ENCODE measurements at places on chromosomes 1 and 21.

DNA sequence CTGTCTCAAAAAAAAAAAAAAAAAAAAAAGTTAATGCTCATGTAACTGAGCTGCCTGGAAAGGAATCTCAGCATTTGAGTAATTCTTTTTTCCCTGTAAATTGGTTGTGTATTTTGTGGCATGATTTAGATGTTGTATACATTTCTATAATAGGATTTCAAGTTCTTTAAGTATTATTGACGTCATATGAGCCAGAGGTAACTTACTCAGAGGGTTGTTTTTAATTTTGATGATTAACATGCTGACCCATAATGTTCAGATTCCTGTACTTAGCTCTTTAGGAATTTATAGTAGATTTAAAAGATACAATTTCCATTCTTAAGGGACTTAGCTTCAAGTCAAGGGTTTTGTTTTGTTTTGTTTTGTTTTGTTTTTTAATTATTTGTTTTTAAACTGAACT lies 120.4 kb downstream of the CACHD1 start:
- no peak for DNase-seq

- peak; percentile 58 for DNase-seq
Measured at GRCh38 chr1:156677616-156678596, 699 bp upstream of the NES start.

DNA sequence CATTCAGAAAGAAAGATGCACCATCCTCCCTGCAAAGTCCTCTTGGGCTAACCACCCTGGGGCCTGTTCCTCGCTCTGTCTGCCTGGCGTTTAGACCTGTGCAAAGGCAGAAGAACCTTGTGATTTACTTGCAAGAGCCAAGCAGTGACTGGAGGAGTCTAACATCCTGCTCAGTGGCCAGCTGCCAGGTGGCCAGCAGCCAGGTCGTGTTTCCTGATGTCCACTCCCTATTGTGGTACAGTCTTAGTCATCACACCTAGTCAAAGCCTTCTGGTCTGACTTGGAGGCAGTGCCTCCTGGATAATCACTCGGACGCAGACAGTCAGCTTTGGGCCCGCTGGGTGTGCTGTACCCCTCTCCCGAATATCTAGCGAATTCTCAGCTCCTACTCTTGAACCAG lies 118.1 kb downstream of the PGBD5 start:
- DNase-seq: no peak

- DNase-seq: no peak
Measured at GRCh38 chr1:180247580-180247979, 17.5 kb downstream of the LHX4 start.

- peak; percentile 35 for DNase-seq
Measured at GRCh38 chr1:107140703-107141490, at the start of gene NTNG1. TSS of gene NTNG1 (plus strand) at chr1:107141039.

DNA sequence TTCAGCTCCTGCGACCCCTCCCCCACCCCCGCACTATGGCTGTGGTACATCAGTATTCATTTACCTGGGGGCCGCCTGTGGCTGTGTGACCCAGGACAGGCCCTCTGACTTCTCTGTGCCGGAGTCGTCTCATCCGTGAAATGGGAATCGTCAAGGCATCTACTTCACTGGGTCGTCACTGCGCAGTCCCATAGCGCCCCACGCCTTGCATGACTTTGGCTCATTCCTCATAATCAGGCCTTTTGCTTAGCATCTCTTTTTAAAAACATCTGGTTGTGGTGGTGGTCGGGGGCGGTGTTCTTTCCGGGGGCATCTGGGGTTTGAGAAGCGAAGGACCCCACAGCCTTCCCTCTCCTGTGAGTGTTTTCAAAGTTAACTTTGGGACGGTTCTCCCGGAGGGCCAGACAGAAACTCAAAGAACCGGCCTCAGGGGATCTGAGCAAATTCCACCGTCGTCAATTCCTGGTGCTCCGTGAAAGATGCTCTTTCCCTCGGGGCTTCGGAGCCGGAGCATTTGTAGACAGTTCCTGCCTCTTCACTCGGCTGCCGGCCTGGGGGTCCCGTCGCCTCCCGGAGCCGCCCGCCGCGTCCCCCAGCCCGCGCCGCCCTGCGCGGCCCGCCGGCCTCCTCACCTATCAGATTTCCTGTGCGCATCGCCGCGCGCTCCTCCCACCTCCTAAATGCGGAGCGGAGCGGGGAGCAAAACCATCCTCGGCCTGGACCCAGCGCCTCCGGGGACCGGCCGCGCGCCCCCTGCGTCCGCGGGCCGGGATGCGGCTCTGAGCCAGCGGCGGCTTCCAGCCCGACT lies at the start of gene B3GALT5:
B3GALT5 (plus strand) TSS at position 708 of the 808 bp plus-strand sequence. CDS start 47,620 bp downstream, outside the sequence.
- peak; percentile 32 for DNase-seq

GRCh38 chr1:3886106-3886670 lies 13.9 kb downstream of the C1orf174 start:
- no peak for DNase-seq

DNA sequence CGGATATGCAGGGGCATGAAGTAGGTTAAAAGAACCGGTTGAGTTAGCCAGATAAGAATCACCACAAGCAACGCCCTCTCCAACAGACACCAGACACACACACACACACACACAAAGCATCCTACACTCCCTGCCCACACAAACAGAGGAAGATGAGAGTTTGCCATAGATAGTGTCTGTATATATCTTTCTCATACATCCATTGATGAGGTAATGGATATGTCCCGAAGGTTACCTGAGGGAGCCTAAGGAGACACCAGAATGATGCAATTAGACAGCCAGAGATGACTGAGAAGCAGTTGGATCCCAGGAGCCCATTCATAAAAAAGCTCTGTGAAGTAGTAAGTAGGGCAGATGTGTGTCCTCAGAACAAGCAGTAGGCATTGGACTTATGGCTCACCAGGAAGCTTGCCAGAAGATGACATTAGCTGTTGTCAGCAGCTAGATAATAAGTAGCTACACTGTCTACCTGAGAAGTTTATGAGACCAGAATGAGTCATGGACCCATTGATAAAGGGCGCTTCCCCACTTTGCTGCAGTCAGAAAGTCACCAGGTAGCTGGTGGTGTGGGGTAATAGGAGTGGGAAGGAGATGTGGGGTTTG lies 247.0 kb downstream of the KCNT2 start:
- DNase-seq: no peak

DNA sequence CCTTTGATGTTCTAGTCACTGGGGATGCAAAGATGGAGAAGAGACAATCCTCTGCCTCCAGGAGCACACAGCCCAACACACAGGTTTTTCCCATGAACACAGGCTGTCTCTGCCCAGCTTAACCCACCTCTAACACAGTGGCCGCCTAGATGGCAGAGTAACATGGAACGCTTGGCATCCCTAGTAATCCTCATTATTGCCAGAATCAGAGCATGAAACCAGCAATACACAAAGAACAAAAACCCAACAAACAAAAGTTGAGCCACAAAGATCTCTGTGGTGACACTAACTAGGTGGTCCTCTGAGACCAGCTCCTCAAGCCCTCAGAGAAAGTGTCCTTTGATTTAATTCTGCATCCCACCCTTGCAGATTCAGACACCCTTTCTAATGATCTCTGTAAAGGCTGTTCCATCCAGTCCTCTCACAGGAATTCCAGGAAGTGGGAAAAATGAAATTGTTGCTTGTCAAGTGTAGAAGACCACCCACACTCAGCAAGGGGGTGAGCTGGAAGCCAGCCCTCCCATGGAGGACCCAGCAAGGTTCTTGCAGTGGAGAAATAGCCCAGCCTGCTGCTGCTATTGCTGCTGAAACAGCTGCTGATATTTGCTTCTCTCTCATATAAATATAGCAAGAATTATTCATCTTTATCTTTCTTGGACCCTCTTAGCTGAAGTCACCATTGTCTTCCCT lies 7.4 kb upstream of the ATP2B4 start:
- DNase-seq: no peak

GRCh38 chr1:225886159-225887029 lies 2.6 kb downstream of the LEFTY1 start:
- no peak for DNase-seq

DNA sequence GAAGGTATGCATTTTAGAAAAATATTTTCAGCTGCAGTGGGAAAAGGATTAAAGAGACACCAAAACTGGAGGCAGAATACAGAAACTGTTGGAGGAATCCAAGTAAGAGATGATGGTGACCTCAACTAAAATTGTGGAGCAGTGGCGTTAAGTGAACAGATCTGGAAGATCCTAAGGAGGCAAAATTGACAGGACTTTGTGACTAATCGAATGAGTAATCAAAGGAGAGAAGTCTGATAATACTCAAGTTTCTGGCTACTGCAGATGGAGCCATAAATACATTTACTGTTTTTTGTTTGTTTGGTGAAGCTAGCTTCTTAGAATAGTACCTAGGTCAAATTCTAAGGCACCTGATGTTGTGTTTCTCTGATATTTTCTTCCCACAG lies 3.1 kb downstream of the CTBS start:
- no peak for DNase-seq

DNA sequence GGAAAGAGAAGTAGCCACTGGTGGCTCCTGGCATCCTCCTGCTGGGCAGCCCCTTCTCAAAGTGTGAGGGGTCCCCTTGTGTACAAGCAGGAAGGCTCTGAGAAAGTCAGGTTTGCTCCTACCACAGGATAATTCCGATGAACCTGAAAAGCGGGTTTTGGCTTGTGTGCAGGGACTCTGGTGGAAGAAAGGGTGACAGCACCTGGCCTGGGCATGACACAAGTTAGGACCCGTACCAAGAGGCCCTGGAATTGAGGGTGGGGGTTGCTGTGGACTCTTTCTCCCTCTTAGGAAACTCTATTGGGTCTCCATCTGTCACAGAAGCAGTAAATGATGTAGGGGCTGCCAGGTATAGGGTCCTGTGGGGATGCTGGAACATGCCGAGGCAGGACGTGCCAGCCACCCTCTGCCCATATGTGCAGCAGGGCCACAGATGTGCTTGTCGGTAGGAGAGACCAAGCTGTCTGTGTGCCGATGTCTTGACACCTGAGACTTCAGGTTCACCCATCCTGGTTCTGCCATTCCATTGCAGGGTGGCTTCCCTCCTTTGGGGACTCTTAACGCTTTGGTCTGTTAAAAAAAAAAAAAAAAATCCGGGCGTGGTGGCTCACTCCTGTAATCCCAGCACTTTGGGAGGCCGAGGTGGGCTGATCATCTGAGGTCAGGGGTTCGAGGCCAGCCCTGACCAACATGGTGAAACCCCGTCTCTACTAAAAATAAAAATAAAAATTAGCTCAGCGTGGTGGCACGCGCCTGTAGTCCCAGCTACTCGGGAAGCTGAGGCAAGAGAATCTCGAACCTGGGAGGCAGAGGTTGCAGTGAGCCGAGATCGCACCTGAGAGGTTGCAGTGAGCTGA lies 9.8 kb downstream of the C1orf35 start:
- DNase-seq: no peak

- no peak for DNase-seq
Measured at GRCh38 chr1:100718581-100718980, 961 bp upstream of the VCAM1 start.

- DNase-seq: no peak
Measured at GRCh38 chr1:30754684-30755171, 2.8 kb downstream of the LAPTM5 start.

DNA sequence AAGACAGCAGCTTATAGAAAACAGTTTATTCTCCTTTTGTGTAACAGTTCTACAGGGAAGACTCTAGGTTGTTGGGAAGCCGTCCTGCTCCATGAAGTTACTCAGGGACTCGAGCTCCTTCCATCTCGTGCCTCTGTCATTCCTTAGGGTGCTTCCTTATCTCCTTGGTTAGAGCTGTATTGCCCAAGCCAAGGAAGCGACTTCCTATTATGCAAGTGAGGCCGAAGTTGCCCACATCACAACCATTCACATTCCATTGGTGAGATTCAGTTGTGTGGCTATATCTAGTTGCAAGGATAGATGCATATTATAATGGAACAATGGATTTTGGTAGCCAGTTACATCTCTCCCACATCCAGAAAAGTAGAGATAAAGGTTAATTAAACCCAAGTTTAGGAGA lies 9.0 kb downstream of the GSTM5 start:
- no peak for DNase-seq

DNA sequence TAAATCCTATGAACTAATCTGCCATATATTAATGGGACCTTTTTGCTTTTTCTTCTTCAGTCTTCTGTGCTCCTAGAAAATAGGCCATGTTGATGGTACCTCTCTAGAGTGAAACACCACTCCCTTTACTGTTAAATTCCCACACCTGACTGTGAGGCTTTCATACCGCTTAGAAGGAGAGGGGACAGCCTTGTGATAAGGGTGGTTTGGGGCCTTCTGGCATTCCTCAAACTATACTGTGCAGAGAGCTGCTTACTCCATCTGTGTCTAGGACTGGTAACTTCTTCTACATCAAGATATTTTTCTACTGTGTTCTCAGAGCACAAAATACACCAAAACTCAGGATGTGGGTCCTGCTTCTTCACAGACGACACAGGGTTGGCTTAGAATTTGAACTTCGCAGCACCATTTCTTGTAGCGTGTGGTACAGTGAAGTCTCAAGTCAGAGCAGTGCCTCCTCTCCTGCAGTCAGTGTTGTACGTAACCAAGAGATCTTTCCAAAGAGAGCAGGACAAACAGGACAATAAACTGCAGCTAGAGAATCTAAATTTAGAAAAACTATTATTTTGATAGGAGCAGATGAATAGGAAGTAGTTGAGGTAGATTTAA lies 43.8 kb downstream of the MACO1 start:
- DNase-seq: no peak

DNA sequence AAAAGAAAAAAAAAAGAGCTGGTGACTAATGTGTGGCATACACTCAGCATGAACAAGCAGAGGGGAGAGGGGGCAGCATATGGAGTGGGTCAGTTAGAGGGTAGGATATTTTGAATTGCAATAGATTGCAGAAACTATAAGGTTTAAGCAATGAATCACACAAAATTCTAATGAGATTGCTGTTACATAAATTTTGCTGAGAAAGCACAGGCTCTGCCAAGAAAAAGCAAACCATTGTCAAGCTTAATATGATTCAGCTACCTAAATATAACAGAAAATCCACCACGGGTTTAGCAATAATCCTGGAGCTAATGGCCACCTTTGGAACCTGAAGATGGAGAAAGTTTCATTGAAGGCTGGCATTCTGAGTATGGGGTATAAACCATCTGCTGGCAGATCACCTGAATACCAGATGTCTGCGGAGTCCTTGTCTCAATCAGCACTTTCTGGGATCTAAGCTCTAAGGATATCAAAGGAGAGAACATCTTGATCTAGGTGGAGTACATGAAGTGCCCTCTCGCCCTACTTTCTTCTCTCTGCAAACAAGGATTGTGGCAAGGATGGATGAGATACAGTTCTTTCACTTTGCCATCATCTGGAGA lies 30.3 kb upstream of the ANGPTL7 start:
- DNase-seq: no peak

DNA sequence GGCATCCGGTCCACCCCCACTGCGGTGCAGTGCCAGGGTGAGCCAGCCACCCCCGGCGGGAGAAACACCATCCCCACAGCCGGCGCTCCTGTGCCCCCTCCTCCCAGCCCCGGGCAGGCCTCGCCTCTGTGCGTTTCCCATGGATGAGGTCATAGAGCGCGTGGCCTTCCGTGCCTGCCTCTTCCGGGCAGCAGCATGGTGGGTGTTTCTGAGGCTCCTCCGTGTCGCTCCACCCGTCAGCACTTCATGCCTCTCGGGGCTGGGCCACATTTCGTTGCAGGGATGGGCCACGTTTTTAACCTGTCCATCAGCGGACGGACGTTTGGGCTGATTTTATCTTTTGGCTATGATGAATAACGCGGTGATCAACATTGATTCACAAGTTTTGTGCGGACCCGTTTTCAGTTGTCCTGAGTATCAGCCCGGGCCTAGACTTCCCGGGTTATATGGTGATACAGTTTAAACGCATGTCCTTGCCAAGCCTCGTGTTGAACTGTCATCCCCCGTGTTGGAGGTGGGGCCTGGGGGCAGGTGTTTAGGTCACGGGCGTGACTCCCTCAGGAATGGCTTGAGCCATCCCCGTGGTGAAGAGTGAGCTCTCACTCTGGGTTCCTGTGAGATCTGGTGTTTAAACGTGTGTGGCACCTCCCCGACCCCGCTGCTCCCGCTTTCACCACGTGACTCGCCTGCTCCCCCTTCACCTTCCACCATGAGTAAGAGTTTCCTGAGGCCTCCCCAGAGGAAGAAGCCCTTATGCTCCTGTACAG lies 64.8 kb downstream of the SLX9 start:
- no peak for DNase-seq
